ENCODE measurements at places on chromosomes 12 and 14. TPM values are rescaled to one million over a fixed set of nuclear protein-coding genes. Genes with fewer than 3 reads are reported as not detected.
A peak's percentile ranks its signal among the peaks of the same experiment; 100 is the strongest.

Gene GEMIN2
- polyA plus RNA-seq, result 12.7 TPM

Gene LHX5
- polyA plus RNA-seq, result not detected

DNA sequence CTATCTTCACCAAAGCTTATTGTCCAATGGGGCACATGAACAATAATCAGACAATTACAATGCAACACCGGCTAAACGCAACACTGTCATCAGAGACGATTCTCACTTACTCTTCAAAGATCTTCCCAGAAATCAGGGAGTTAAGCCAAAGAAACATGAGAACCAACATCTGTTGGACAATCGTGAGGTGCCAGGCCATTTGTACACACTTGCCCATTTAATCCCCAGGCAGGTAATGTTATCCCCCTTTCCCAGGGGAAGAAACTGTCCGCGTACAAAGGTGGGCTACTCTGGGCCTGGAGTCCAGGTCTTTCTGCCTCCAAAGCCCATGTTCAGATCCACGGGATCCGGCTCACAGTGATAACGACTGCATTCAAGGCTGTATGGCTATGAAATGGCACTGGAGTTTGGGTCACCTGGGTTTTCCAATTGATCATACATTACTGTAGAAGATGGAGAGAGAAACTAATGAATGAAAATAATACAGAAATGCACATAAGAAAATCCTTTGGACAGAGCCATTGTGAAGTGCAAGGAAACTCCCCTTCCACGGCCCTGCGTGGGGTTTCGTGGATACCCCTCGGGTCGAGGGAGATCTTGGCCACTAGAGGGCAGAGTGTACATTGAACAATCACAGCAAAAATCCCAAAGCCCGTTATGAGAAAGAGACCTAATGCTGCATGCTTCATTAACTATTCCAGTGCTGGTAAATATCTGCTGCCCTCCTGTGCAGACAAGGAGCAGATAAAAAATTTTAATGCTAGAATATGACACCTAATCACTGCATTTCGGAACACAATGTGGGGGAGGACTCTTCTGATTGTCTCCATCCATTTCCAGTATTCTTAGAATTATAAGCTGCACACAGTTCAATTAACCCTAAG is 111.4 kb downstream of the EGLN3 start:
- DNase-seq, result peak; percentile 24
- no peaks in the 10 kb centered on the region for H3K27me3 ChIP-seq
- no peaks in the 10 kb centered on the region for H3K36me3 ChIP-seq
- H3K4me1 ChIP-seq, result no peaks in the 10 kb centered on the region
- H3K4me3 ChIP-seq, result no peak overlapping the region
- no peak overlapping the region for H3K27ac ChIP-seq

- no peak for DNase-seq
- H3K4me3 ChIP-seq, result no peak within 1 kb of the TSS
- no peak within 1 kb of the TSS for H3K27ac ChIP-seq
- no peaks in the 10 kb centered on the region for H3K36me3 ChIP-seq
- peaks cover 17% of the 10 kb centered on the region for H3K27me3 ChIP-seq
Measured at GRCh38 chr12:52274521-52275120, at the start of gene KRT86. Gene KRT86 (plus strand): TSS chr12:52274645. CDS start chr12:52301917, 27,272 bp downstream.

- no peak for DNase-seq
- H3K36me3 ChIP-seq, result no peaks in the 10 kb centered on the region
- peaks cover 15% of the 10 kb centered on the region for H3K27me3 ChIP-seq
- H3K4me3 ChIP-seq, result no peak overlapping the region
- H3K27ac ChIP-seq, result no peak overlapping the region
Measured at GRCh38 chr12:120588948-120589930, 8.0 kb upstream of the POP5 start.

GRCh38 chr14:91238661-91239060 is 5.8 kb downstream of the GPR68 start:
- H3K27me3 ChIP-seq, result no peaks in the 10 kb centered on the region
- H3K4me3 ChIP-seq, result no peak overlapping the region
- H3K36me3 ChIP-seq, result no peaks in the 10 kb centered on the region

- H3K27ac ChIP-seq, result peak overlapping the region; percentile 93
- H3K36me3 ChIP-seq, result no peaks in the 10 kb centered on the region
- peaks cover 3% of the 10 kb centered on the region for H3K4me1 ChIP-seq
- no peaks in the 10 kb centered on the region for H3K27me3 ChIP-seq
Measured at GRCh38 chr12:62466018-62466593, 520 bp upstream of the MON2 start.

GRCh38 chr14:103384450-103385151 is 614 bp upstream of the MARK3 start:
- peak overlapping the region; percentile 76 for H3K4me3 ChIP-seq
- no peak for DNase-seq
- peaks cover 6% of the 10 kb centered on the region for H3K4me1 ChIP-seq
- H3K36me3 ChIP-seq, result no peaks in the 10 kb centered on the region
- H3K27me3 ChIP-seq, result peaks cover 3% of the 10 kb centered on the region

GRCh38 chr12:4829161-4829792 is 80.4 kb upstream of the KCNA1 start:
- DNase-seq, result no peak
- H3K27ac ChIP-seq, result no peak overlapping the region
- no peaks in the 10 kb centered on the region for H3K36me3 ChIP-seq
- H3K4me1 ChIP-seq, result no peaks in the 10 kb centered on the region
- H3K4me3 ChIP-seq, result no peak overlapping the region
- peaks cover 36% of the 10 kb centered on the region for H3K27me3 ChIP-seq

DNA sequence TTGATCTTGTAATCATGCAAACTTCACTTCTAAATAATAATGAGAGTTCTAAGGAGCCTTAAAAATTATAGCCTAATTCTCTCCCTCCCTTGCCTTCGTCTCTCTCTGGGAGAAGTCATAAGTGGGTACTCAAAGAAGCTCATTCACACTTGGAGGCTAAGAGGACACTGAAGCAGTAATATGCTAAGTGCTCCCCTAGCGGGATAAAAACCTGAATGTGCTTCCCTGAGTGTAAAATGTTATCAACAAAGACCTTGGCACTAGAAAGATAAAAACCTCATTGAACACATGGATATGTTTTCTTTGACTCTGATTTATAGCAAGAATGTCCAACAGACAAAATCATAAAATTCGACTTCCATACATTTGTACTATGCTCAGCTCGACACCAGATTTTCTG is 337.9 kb upstream of the NOVA1 start:
- no peak overlapping the region for H3K4me3 ChIP-seq
- H3K4me1 ChIP-seq, result no peaks in the 10 kb centered on the region
- H3K27ac ChIP-seq, result no peak overlapping the region
- H3K27me3 ChIP-seq, result no peaks in the 10 kb centered on the region
- no peaks in the 10 kb centered on the region for H3K36me3 ChIP-seq

GRCh38 chr14:24680516-24680915 is 46.5 kb upstream of the GZMB start:
- no peaks in the 10 kb centered on the region for H3K36me3 ChIP-seq
- DNase-seq, result no peak
- no peak overlapping the region for H3K27ac ChIP-seq
- no peak overlapping the region for H3K4me3 ChIP-seq
- peaks cover 19% of the 10 kb centered on the region for H3K27me3 ChIP-seq
- H3K4me1 ChIP-seq, result no peaks in the 10 kb centered on the region

DNA sequence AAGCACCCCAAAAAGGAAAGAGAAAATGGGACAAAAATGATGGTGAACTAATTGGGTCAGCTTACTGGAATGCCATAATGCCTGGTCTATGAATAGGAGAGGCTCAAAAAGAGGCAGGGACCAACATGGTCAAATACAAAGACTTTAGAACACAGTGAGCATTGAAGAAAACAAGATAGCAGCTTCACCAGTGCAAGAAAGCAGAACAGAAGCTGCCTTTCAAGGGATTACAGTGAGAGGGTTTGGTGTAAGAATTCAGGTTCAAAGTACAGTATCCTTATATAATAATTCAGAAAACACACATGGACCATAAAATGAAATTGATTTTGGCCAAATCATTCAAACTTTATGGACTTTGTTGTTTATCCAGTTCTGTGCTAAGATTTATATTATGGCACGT is 162.1 kb downstream of the NAV3 start:
- no peak overlapping the region for H3K4me3 ChIP-seq
- no peaks in the 10 kb centered on the region for H3K36me3 ChIP-seq
- no peaks in the 10 kb centered on the region for H3K4me1 ChIP-seq
- no peak for DNase-seq
- no peak overlapping the region for H3K27ac ChIP-seq

Gene CLEC4A
- polyA plus RNA-seq, result 5.3 TPM

Gene FAM186B
- 0.91 TPM for polyA plus RNA-seq

Gene MANSC1
- 30.1 TPM for polyA plus RNA-seq

- no peak for DNase-seq
- H3K27me3 ChIP-seq, result no peaks in the 10 kb centered on the region
- no peak overlapping the region for H3K4me3 ChIP-seq
- peaks cover 18% of the 10 kb centered on the region for H3K4me1 ChIP-seq
- H3K36me3 ChIP-seq, result no peaks in the 10 kb centered on the region
Measured at GRCh38 chr12:89211456-89211855, 140.8 kb downstream of the DUSP6 start.

Gene MYO1H
- polyA plus RNA-seq, result 1.0 TPM

GRCh38 chr12:12533238-12533829 is 29.3 kb downstream of the DUSP16 start:
- H3K4me1 ChIP-seq, result peaks cover 38% of the 10 kb centered on the region
- DNase-seq, result peak; percentile 57
- no peak overlapping the region for H3K4me3 ChIP-seq

Gene SLC4A8
- 6.3 TPM for polyA plus RNA-seq

DNA sequence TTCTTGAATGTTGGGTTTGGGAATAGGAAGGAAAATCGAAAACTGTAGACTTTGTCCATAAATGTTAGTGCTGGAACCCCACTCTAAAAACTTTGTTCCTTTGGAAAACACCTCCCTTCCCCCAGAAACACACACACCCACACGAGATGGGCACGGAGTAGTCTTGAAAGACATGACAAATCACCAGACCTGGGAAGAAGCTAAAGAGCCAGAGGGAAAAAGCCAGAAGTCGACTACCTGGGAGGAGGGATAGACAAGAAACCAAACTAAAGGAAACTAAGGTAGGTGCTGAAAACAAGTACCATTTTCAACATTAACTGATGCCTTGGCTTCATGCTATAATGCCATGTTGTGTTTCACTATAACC is 925 bp upstream of the NANOG start:
- no peak overlapping the region for H3K27ac ChIP-seq
- no peak for DNase-seq
- H3K36me3 ChIP-seq, result no peaks in the 10 kb centered on the region

DNA sequence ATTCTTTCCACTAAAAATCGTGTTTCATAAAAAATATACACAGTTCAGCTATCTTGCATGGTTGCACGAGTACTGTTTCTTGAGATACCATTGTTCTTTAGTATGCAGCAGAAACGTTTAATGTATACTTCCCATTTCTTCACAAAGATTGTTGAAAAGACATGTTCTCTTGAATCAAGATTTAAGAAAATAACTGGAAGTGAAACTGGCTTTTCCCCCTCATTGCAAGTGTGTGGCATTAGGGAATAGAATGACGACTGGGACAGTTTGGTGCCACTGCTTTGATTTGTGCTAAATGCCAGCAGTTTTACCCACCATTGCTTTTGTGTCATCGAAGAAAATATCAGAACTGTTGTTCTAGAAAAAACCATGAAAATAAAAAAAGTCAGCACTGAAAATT is 20.3 kb upstream of the DHRS2 start:
- H3K4me3 ChIP-seq, result no peak overlapping the region
- DNase-seq, result no peak
- no peaks in the 10 kb centered on the region for H3K27me3 ChIP-seq
- no peak overlapping the region for H3K27ac ChIP-seq
- peaks cover 53% of the 10 kb centered on the region for H3K4me1 ChIP-seq

DNA sequence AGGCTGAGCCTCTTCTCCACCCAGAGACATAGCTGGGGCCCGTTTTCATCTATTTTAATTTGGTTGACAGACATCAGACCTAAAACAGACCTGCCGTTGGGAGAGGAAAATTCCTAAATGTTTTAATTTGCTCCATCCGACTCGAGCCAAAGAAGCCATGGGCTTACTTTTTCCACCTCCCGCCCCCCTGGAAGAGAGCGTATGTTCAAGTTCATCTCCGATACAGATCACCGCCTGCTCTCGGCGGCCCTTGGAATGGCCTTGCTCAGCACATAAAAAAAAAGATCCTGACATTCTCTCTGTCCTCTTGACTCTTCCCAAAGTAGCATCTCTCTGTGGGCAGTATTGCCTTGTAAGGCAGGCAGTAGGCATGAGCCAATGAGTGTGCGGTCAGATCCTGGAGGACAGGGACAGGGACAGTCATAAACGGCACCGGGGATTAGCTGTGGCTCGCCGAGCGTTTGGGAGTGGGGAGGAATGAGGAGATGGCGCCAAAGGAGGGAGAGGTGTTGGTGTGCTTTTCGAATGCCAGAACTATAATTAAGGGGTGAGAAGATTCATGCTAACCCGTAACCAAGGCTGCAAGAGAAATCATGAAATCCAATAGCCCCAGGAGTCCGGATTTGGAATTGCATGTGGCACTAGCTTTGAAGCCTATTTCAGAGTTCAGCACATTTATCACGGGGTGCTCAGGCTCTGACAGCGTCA is 47.9 kb upstream of the MEG3 start:
- no peak overlapping the region for H3K27ac ChIP-seq
- no peaks in the 10 kb centered on the region for H3K4me1 ChIP-seq
- no peak for DNase-seq
- H3K4me3 ChIP-seq, result no peak overlapping the region

Gene SRRM4
- 1.6 TPM for polyA plus RNA-seq

- DNase-seq, result no peak
- no peak overlapping the region for H3K4me3 ChIP-seq
- no peaks in the 10 kb centered on the region for H3K4me1 ChIP-seq
- no peaks in the 10 kb centered on the region for H3K27me3 ChIP-seq
- peaks cover 30% of the 10 kb centered on the region for H3K36me3 ChIP-seq
- H3K27ac ChIP-seq, result no peak overlapping the region
Measured at GRCh38 chr12:64480148-64480547, 28.2 kb downstream of the TBK1 start.

DNA sequence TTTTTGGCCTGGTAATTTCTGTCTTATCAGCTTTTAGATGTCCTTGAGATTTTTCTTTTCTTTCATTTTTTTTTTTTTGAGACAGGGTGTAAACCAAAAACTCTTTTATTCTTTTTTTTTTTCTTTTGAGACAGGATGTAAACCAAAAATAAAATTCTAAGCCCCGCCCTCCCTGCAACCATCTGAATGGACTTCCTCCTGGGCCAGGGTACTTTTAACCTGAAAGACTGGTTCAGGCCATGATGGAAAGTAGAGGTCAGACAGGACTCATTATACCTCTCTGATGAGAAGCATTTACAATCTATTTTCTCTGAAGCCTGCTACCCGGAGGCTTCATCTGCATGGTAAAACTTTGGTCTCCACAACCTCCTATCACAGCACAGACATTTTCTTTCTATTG is 33.5 kb upstream of the TCL1B start:
- no peak for DNase-seq
- H3K4me3 ChIP-seq, result no peak overlapping the region
- H3K27me3 ChIP-seq, result peaks cover 8% of the 10 kb centered on the region
- no peaks in the 10 kb centered on the region for H3K36me3 ChIP-seq

- H3K36me3 ChIP-seq, result no peaks in the 10 kb centered on the region
- H3K27ac ChIP-seq, result no peak overlapping the region
- H3K4me3 ChIP-seq, result no peak overlapping the region
- DNase-seq, result no peak
- no peaks in the 10 kb centered on the region for H3K4me1 ChIP-seq
Measured at GRCh38 chr14:53626761-53627160, 329.9 kb downstream of the BMP4 start.
